ENCODE measurements at places on chromosomes 1 and 21.

DNA sequence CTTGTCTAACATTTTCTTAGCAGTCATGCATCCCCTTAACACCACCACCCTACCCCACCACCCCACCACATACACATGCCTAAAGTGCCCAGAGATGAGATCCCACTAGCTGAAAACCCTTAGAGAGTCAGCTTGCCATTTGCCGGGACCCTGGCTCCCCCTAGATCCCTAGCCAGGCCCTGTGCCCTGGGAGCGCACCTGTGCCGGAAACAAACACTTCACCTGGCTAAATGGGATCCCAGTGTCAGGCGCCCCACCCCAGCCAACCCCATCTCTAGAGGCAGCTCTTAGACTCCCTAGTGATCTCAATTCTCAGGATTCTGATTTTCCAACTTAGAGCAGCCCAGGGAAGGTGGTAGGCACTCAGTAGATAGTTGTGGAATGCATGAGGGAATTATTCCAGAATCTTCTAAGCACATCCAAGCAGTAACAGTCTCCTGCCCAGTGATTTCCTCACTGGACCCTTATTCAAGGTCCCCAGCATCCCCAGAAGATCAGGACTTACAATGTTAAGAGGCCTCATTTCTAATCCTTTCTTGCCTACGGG is 105.2 kb downstream of the LAMC2 start:
- no peak for DNase-seq

GRCh38 chr1:26168410-26169197 is at the start of gene C1orf232:
TSS of gene C1orf232 (minus strand) at chr1:26168963. CDS start at chr1:26168499, 464 bp downstream.
- DNase-seq: no peak

GRCh38 chr21:38661197-38661871 is 144.4 kb upstream of the ETS2 start:
- no peak for DNase-seq

- DNase-seq: no peak
These were observed 95.0 kb upstream of the C1orf105 start for GRCh38 chr1:172325531-172325930.

DNA sequence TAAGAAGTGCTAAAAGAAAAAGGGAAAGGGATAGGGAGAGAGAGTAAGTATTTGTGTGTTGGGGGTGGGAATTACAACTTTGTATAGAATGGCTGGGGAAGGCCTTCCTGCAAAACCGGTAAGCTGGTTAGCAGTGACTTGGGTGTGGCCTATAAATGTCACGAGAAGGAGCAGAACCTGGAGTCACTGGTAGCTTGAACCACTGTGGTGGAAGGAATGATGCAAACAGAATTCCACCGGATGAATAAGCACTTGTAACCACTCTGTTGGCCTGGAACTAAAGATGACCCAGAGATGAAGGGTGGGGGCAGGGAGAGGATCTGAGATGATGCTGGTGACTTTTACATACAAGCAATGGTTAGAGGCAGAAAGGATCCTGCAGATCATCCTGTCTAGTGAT is 8.9 kb downstream of the XKR8 start:
- DNase-seq: no peak

DNA sequence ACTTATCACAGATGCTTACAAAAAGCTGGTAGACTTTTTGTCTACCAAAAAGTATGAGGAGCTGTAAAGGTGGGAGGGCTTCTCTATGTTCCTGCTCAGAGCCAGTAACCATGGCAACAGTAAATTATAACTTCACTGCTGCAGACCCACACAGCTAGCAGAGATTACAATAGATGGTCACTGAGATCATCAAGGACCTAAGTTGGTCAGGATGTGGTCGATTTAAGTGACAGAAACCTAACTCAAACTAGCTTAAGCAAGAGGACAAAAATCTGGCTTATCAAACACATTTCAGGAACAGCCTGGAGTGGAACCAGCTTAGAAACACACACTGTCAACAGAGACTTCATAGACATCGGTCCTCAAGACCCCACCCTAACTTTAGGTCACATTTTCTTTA is 113.4 kb upstream of the ATP1A1 start:
- DNase-seq: peak; percentile 68

DNA sequence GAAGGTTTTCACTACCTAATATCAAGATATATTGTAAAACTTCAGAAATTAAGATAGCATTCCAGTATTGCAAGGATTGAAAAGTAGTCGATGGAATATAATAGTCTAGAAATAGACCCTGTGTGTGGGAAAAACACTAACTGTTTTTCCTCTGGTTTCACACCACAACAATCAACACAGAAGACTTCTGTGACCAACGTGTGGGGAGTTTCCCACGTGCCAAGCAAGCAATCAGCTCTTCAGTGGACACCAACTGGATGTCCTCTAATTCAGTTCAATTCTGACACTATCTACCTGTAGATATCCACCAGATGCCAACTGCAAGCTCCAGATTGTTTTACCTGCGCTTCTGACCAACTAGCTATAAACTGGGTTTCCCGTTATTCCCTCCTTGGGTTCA is 12.1 kb downstream of the CD244 start:
- DNase-seq: no peak

DNA sequence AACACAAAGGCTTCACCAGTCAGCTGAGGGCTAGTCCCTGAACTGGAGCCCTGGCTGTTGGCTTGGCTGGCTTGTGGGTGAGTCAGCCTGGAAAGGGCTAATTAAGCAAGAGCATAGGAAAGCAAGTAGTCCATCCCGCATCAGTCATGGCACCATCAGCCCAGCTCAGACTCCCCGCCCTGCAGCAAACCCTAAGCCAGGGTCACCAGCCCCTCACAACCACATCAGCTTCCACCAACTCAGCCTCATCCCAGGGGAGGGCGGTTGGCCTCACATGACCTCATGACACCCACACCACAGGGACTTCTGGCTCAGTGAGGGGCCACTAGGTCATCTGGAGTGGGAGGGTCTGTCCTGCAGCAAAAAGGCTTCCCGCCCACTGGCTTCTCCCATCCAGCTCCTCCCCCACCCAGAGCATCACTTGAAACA is 7.0 kb upstream of the SPATC1L start:
- no peak for DNase-seq

GRCh38 chr1:183180634-183181056 is 5.4 kb upstream of the LAMC2 start:
- DNase-seq: peak; percentile 82

DNA sequence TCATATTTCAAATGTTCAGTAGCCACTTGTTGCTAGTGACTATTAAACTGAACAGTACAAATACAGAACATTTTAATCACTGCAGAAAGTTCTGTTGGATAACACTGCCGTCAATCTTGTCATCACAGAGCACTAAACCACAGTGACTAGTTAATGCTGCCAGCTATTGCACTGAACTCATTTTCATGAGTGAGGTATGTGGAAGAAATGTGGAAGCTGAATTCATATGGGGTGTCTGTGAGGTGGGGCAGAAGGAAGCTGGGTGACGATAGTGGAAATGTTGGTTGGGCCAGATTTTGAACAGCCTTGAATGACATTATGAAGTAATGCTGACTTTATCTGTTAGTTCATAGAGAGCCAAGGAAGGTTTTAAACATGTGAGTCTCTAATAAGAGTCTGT is 49.6 kb downstream of the OSBPL9 start:
- no peak for DNase-seq

DNA sequence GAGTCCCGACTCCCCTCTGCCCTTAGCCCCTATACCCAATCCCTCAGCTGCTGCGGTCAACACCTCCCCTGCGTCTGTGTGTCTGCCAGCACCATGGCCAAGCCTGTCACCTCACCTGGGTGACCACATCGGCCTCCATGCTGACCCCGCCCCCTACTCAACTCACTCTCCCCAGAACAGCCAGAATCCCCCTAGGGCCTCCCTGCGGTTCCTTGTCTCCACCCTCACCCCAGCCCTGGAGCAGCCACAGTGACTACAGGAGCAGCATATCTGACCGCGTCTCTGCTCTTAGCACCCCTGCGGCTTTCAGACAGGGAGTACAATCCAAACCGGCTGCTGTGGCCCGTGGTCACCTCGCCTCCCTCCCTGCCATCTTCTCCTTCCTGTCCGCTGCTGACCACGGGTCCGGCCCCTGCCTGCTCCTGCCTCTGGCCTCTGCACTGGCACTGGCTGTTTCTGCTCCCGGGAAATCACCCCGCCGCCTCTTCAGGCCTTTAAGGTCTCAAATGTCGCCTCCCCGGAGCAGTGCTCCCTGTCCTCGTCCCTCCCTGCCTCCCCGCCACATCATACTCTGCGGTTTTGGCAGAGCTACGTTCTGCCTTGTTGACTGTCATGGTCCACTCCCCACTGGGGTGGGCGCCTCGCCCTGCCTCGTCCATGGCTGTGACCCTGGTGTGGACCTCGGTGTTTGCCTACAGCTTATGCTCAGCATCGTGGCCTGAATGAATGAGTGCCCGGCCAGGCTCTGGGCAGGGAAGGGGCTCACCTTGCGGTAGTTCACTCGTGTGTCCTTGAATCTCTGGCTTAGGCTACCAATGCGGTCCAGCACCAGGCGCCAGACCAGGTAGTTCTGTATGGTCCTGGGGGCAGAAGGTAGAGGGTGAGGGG is 11.1 kb downstream of the PRXL2B start:
- DNase-seq: no peak

DNA sequence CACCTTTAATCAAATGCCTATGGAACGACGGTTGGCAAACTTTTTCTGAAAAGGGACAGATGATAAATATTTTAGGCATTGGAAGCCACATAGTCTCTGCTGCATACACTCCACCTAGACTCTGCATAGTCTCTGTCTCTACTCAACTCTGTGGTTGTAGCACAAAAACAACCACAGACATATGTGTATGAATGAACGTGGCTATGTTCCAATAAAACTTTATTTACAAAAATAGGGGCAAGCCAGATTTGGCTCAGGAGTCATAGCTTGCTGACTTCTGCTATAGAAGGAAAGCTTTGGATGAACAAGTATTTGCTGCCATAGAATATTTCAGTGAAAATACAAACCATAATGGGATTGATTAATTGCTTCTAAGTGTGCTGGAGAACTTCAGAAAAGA is 37.5 kb upstream of the ADORA3 start:
- DNase-seq: no peak

- DNase-seq: no peak
These were observed 268.1 kb downstream of the DNM3 start for GRCh38 chr1:172109359-172109758.

GRCh38 chr1:164813776-164814175 is 254.8 kb downstream of the PBX1 start:
- DNase-seq: no peak

- no peak for DNase-seq
These were observed 59.8 kb upstream of the ETV3 start for GRCh38 chr1:157197906-157198435.

GRCh38 chr1:96488777-96489176 is 232.8 kb upstream of the PTBP2 start:
- peak; percentile 21 for DNase-seq
